NCI-H2081 (cell line): ENCODE measurements at places on chromosomes 2 and 18.

DNA sequence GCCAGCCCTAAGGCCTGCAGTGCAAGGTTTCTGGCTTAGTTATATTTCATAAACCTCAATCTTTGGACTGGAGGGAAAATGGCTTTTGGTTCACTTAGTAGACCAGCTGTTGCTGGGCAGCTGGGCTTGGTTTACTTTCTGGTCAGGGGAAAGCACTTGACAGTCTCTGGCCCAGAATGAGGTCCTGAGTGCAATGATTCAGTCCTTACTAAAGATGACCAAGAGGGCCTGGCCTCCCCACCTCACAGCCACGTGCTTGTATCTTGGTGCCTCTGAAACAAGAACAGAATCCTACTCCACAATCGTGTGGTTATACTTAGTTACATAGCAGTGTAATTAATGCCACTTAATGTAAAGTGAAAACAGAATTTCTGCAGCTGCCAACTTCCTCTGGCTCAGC, 325.5 kb upstream of the MEIS1 start:
- no peak for DNase-seq

DNA sequence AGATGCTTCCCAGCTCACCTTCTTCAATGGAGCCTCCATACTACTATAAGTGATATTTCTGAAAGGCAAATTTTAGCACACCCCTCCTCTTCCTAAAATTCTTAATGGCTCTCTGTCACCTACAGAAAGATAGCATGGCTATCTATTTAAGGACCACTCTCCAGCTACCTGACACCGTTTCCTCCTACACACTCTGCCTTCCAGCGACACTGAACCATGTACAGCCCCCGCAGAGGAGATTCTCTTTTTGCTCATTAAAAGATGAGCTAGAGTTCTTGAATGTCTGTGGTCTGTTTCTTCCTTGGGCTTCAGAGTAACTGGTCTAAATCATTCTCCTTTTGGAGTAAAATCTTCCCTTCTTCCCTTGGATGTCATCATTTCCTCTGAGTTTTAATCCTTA, 38.4 kb upstream of the GAREM1 start:
- no peak for DNase-seq

GRCh38 chr2:96324721-96325040, 436 bp upstream of the ITPRIPL1 start:
- no peak for DNase-seq

DNA sequence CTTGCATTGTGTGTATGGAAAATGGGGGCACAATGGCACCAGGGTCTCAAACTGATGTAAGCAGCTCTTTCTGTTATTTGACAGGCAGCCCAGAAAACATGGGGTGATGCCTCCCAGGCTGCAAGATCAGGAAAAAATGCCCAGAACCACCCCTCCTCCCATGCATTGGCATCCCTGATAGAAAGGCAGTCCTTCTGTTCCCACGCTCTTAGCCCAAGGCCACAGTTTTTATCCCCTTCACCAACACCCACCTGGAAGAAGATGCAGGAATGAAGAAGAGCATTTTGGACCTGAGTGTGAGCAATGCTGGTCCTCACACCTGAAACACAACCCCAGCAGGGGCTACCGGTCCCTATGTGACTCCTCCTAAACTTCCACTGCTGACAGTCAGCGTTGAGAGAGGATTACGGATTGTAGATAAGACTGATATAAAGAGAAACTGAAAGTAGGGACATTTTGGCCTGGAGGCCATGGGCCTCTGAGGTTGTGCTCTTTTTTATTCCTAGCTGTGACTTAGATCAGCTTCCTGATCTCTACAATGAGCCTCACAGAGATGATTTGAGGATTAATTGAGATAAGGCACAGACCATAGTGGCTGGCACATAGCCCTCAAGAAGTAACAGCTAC, 386.0 kb upstream of the ATP5MC3 start:
- no peak for DNase-seq

DNA sequence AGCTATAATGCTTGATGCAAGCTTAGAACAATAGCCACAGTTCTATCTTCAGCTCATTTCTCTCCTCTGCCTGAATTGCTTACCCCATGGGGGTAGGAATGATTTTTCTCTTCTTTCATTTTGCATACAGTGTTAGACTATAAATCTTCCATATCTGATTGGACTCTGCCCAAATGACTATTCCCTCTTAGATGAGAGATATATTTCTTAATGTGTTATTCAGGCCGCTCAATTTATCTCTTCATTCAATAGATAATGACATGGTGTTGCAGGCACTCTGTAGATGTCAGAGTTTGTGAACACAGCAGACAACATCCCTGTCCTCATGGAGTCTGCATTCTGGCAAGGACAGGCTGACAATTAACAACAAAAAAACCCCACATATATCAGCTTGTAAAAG, 443.7 kb upstream of the CELF4 start:
- no peak for DNase-seq

- no peak for DNase-seq
These were observed 127.5 kb upstream of the MMADHC start for GRCh38 chr2:149715005-149715592.

DNA sequence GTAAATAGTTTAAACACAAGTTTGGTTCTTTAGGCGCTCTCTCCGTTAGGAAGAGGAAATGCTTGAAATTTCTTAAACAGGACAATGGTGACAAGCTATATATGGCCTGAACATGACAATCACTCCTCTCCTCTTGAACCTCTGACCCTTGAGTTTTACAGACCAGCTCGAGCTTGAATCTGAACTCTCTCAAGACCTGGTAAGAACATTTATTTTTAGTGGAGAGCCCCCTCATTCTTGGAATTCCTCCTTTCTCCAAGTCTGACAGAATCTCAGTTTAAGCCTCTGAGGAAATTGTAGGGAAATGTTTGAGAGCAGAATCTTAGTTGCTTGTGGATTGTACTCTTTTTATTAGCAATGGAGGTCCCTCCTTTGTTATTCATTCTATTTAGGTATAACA, 1293.6 kb upstream of the ZEB2 start:
- no peak for DNase-seq

GRCh38 chr18:23719634-23720201, 30.5 kb downstream of the LAMA3 start:
- no peak for DNase-seq

DNA sequence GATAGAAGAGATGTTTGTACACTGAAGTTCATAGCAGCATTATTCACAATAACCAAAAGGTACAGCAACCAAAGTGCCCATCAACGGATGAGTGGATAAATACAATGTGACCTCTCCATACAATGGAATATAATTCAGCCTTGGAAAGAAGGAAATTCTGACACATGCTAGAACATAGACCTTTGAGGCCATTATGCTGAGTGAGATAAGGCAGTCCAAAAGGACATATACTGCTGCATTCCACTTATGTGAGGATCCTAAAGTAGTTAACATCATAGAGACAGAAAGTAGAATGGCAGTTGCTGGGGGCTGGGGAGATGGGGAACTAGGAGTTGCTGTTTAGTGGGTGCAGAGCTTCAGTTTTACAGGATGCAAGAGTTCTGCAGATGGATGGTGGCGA, 38.2 kb upstream of the GLI2 start:
- no peak for DNase-seq

- DNase-seq, result no peak
These were observed 14.2 kb downstream of the GREB1 start for GRCh38 chr2:11547912-11548497.
